Activated naive CD4-positive, alpha-beta T cell (primary cell): ENCODE measurements at places on chromosomes 12 and 14.

- no peak for DNase-seq
Measured at GRCh38 chr12:98456576-98457573, 58.5 kb upstream of the TMPO start.

DNA sequence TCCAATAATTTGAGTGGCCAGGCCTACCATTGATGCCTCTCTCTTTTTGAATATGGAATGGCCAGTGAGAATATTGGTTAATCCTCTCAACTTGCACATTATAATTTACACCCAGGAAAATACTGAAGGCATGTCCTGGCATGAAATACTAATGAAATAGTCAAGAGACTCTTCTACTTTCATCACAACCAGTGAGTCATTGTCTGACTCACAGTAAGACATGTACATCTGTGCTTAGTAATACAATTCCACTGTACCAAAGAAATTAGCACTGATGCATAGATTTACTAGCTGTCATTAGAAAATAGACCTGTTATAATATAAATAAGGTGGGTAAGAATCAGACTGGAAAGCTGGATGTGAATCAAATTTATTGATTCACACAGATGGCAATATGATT is 31.6 kb downstream of the KCNC2 start:
- no peak for DNase-seq

DNA sequence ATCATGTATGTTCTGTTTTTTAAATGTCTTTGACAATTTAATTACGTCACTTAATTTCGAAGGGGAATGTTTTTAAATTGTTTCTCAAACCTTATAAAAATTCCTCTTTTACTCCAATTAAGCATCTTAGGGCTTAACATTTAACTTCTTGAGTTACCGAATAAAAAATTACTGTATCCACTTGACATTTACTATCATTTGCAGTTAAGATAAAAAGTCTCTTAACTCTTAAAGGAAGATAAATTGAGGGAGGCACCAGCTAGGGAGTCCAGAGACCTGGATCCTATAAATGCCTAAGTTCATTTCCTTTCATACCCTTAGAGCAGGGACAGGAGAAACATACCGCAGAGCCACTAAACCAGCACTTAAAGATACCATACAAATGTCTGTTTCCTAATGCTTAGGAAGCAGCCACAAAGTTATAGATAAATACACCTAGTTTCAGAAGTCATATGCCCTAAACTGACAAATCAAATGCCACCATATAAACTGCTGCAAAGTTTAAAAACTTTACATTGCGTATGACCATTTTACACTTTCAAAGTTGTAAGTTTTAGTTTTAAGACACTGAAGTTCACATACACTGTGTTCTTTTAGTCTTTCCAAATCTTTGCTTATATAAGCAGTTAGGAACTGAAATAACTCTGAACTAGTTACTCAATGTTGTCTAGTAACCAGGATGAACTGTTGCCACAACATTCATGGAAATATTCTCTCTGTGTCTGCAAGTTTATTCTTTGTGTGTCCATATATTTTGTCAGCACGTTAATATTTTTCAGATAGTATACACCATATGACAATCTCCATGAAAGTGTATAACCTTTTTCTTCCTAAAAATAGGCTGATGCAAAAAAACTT is 71.2 kb downstream of the GALNT4 start:
- DNase-seq = no peak

DNA sequence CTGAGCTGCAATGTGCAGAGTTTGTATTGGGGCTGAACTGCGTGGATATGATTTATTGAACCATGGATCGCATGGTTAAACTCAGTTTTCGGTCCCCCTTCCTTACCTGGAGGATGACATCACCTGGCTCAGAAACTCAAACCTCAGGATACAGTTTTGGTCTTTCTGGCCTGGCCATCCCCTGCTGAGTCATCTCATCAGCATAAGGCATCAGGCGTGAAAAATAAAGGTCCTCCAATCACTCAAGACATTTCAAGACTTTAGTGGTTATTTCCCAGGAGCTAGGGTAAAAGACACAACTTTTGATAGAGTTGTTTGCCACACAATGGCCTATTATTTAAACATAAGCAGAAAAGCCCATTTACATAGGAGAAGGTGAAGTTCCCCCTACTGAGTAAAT is 631.1 kb upstream of the TMEM132C start:
- DNase-seq = no peak

- DNase-seq = no peak
Measured at GRCh38 chr12:51811203-51812202, 37.0 kb downstream of the FIGNL2 start.

GRCh38 chr14:102081231-102082080 is 5.4 kb downstream of the HSP90AA1 start:
- DNase-seq = no peak

GRCh38 chr12:80442426-80443222 is 1.4 kb upstream of the PTPRQ start:
- DNase-seq = no peak

DNA sequence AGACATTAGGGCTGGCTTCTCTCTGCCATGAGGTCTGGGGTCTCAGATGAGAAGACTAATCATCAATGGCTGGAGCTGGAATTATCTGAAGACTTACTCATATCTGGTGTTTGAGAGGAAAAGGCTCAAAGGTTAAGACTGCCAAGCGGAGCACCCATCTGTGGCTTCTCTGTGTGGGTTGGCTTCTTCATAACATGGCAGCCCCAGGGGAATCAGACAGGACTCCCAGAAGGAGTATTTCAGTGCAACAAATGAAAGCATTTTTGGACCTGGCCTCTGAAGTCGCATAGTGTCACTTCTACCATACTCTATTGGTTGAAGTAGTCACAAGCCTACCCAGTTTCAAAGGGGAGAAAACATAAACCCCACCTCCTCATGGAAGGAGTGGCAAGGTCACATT is 171.8 kb upstream of the KRR1 start:
- no peak for DNase-seq

GRCh38 chr14:21311614-21312013 is 31.7 kb downstream of the RPGRIP1 start:
- no peak for DNase-seq

DNA sequence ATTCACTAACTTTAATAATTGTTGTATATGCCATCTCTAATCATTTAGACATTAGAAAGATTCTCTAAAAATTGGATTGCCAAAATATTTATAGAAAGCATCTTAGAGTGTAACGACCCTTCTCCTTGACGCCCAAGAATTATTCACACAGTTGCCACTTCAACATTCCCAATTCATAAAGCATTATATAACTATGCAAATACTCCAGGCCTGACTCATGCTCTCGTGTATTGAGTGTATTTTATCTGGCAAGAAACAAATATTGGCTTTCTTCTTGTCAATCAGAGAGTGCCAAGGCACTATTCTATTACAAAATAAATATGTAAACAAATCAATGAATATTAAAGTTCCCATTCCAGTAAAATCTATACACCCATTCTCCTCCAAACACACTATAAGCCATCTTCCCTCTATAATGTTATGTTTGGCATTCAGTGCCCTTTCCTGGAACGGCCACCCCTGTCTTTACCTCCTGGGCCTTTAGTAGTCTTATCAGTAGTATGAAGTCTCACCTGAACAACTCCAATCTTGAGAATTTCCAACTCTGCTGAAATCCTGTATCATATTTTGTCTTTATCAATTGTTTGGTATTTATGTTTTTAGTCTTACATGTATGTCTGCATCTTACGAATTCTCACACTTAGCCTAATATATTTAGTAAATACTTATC is 182.6 kb downstream of the PIK3C2G start:
- DNase-seq = no peak

- no peak for DNase-seq
Measured at GRCh38 chr14:59254911-59255545, 66.6 kb downstream of the DAAM1 start.

DNA sequence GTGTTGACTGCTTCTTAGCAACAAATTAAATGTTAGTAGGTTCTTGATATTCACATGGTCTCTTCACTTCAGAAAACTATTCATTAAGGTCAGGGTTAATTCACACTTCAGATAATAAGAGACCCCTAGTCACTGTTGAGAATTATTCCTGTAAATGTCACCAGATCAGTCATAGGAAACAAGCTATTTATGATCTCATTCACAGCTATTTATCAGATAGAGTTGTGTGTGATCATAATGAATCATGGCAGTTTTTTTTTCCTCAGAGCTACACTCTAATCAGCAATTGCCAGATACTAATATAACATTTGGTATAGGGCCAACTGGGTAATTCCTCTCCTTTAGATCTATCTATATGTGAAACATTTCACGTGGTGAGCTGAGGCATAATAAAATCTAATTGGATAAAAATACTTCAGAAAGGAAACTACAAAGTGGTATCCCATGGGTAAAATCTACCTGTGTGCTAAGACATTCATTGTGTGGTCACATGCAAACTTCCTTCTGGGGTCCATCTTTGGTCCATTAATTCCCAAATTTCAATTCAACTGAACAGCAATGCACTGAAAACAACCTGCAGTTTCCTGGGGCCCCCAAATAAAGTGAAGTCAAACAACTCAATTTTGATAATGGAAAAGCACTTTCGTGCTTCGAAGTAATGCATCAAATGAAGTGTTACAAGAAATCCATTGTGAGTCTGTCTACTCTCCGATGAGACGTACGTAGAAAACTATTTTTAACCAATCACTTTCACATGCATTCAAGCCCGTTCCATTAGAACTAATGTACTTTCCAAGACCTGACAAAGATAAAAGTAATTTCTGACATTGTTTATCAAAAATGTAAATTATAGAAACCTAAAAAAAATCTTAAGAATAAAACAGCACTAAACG is 197.0 kb downstream of the ACSS3 start:
- DNase-seq = no peak

DNA sequence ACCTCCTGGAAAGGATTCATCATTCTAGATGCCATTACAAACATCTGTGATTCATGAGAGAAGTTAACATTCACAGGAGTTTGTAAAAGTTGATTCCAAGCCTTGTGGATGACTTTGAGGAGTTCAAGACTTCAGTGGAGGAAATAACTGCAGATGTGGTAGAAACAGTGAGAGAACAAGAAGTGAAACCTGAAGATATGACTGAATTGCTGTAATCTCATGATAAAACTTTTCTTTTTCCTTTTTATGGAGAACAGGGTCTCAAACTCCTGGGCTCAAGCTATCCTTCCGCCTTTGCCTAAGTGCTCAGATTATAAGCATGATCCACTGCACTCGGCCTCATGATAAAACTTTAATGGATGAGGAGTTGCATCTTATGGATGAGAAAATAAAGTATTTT is 64.5 kb upstream of the GTF2A1 start:
- no peak for DNase-seq

GRCh38 chr14:72864712-72865365 is 29.1 kb downstream of the DPF3 start:
- DNase-seq = no peak

- DNase-seq = no peak
Measured at GRCh38 chr12:8821591-8821990, 830 bp upstream of the A2ML1 start.

GRCh38 chr12:31474751-31475150 is 116.2 kb downstream of the DENND5B start:
- DNase-seq = no peak

GRCh38 chr12:93938931-93939330 is 209.4 kb upstream of the PLXNC1 start:
- DNase-seq = no peak

GRCh38 chr14:75456069-75456996 is 28.5 kb downstream of the JDP2 start:
- no peak for DNase-seq

DNA sequence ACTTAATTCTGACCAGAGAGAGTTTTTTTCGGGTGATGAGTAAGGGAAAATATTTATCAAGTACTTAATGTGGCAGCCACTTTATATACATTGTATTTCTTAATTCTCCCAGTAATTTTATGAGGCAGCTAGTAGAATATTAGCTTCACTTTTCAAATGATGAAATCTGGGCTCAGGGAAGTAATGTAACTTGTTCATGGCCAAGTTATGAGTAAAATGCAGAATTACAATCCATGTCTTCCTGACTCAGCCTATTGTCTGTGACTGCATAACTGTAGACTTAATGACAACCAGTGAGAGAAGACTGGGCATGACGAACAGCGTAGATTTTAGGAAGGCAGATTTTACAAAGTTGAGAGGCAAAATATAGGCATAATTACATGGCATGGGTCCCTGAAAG is 106.7 kb upstream of the MIS18BP1 start:
- no peak for DNase-seq

GRCh38 chr12:100229036-100229635 is 28.5 kb downstream of the ACTR6 start:
- DNase-seq = no peak

DNA sequence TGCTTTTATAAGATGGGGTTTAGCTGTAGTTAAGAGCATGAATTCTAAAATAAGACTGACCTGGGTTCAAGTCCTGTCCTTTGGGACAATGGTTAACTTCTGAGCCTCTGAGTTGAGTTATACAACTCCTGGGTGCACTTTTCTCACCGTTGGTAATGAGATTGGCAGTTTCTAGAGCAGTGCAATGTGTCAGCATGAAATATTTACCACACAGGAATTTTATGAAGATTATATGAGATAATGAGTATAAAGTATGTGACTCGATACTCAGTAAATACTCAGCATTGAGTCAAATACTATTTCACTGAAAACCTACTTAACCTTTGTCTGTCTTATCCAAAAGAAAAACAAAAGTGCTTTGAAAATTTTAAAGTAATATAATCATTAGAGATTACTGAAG is 214.2 kb downstream of the CPNE8 start:
- DNase-seq = no peak

GRCh38 chr12:89476904-89477595 is 47.5 kb downstream of the GALNT4 start:
- no peak for DNase-seq

DNA sequence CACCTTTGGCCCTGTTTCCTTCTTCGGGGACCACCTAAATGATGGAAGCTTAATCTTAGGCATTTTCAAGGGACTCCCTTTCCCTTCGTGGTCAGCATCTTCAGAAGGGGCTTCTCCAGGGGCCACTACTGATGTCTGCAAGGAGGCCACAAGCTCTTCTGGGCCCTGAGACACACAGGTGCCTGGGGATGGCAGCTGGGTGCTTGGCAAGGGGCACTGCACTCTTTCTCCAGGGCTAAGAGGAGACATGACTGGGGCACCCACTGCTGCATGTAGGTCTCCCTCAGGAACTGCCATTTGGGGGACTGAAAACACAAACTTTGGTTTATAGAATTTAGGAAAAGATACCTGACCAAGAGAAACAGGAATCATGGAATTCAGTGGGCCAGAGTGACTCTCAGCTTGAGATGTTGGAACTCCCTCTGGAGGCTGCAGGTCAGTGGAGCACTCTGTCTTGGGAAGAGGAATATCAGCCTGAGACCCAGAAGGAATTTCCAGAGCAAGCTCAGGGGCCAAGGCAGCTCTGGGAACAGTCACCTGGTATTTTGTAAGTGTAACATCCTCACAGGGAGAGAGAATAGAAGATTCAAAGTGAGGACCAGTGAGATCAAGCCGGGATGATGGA is 16.0 kb downstream of the PLD4 start:
- DNase-seq = no peak

GRCh38 chr14:103016071-103016470 is 41.3 kb downstream of the CDC42BPB start:
- no peak for DNase-seq

GRCh38 chr12:107492393-107493134 is 193.0 kb upstream of the PWP1 start:
- no peak for DNase-seq

- DNase-seq = no peak
Measured at GRCh38 chr12:119288576-119288975, 46.0 kb upstream of the CCDC60 start.
